Activated naive CD4-positive, alpha-beta T cell treated with anti-CD3 and anti-CD28 coated beads for 36 hours (primary cell): ENCODE measurements at places on chromosomes 13 and 19. TPM values are rescaled to one million over a fixed set of nuclear protein-coding genes. Genes with fewer than 3 reads are reported as not detected.

- DNase-seq, result no peak
Observed at GRCh38 chr19:22332924-22333323, 46.7 kb downstream of the ZNF729 start.

GRCh38 chr13:111527614-111528229, 207.3 kb downstream of the TEX29 start:
- DNase-seq, result no peak

- DNase-seq, result no peak
Observed at GRCh38 chr13:99979453-99980200, 2.0 kb upstream of the ZIC2 start.

GRCh38 chr13:30038884-30039283, 188.5 kb upstream of the UBL3 start:
- DNase-seq, result no peak

- no peak for DNase-seq
Observed at GRCh38 chr13:41327994-41328790, 17.1 kb downstream of the NAA16 start.

GRCh38 chr19:52453324-52454094, at the start of gene ZNF578:
TSS of gene ZNF578 (plus strand) at chr19:52453553. CDS start at chr19:52501846, 48,293 bp downstream.
- DNase-seq, result peak; percentile 87

DNA sequence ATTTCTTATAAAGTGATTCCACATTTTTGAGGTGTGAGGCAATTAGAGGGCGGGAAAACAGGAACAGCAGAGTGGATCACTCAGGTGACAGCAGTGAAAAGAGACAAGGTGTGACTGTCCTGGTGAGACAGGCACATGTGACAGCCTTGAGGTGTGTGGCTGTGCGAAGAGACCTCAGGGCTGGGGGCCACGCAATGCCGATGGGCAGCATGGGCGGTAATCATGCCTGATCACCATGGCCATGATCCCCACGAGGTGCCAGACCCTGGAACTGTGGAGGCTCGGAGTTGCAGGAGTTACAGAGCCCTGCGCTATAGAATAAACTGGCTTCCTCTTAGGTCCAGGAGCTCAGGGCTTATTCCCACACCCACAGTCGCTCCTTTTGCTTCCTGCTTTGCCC, 2.0 kb downstream of the SPACA6 start:
- no peak for DNase-seq

DNA sequence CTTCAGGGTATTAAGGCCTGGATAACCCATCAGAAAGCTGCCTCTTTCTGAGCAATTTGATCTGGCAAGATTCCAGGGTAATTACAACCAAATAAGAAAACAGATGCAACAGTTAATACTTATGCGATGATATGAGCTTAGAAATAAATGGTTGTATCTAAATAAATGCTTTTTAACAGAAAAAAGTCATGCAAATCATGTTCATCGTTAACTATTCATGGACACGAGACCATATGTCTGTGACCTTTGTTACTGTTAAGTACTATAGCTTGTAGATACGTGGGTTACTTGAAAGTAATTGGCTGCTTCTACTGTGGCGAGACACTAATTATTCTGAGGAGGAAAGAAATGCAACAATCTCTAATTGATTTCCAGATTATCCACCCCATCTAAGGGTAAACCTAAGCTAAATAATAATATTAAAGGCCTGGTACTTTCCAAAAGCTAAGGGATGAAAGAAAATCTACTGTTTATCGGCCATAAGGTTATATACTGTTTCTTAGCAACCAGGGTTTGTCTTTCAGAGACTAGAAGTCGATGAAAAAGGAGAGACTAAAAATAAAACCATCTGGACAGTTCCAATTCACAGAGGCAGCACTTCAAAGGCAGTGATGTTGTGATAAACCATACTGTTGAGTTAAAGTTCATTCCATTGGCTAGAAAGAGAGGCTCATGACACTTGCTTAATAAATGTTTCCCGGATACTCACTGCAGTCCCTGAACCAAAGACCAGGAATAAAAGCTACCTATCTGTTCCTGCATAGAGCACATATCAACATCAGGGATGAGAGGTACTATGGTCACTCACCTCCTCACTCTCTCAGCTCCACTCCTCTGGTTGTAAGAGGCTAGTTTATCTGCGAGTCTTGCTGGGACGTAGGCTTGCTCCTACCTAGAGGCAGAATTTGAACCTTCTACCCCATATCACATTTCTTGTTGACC, 1.5 kb downstream of the EPSTI1 start:
- no peak for DNase-seq

DNA sequence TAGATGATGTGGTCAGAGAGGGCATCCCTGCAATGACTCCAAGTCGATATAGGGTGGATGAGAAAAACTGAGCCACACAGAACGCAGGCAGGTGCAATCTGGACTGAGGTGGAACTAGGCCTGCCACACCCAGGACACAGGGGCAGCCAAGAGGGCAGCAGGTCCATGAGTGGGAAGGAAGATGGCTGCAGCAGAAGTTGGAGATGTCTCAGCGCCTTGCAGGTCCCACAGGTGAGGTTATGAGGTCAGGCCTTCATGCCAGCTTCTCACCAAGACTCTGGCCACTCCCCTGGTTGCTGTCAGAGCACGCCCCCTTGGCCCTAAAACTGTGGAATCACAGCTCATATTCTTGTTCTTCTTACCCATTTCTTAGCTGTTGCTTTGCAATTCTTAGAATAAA, 147.7 kb upstream of the VSTM2B start:
- no peak for DNase-seq

DNA sequence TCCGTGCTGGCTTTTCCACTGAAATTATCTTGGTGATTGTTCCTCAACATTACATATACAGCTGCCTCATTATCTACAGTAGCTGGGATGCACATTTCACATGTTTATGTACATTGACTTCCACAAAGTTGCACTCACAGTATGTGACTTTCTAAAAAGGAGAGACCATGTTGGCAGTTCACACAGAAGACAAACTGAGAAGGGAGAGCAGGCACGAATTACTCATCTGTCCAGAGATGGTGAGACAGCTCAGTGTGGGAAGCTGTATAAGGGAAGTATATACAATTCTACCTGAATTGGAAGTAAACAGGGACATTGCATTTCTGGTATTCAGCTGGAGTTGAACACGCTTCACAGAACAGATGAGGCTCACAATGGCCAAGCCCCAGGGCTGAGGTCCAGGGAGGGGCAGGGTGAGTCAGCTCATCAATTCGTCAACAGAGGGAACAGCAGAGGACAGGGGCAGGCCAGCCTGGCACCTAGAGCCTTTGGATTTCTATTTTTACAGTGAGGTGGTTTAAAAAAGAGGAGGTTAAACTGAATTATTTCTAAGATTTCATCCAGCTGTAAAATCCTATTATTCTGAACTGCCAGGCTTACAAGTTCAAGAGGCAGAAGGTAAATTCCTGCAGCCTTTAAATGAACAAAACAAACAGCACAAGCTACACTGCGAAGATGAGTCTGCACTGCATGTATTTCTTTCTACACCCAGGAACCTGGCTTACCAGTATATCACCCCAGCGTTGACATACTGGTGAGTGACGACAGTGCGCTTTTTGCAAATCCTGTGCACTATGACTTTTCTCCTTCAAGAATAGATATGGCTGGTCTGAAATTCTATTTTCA, 9.8 kb downstream of the PARP4 start:
- no peak for DNase-seq

DNA sequence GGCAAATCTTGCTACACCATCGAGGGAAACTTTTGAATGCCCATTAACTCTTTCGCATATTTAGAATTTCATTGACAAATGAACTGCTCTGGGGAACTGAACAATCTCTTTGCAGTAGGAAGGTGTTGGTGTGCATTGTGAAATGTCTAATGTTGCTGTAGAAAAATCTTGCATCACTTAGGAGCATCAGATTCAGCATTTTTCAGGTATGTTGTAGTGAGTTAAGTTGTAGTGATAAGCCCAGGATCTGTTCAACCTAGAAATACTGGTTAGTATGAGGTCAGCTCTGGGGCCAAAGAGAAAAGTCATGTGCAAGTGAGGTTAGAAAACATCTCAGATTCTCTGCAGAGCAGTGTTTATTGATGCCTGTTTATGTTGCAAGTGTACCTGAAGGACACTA, 4.1 kb downstream of the FRY start:
- DNase-seq, result no peak

DNA sequence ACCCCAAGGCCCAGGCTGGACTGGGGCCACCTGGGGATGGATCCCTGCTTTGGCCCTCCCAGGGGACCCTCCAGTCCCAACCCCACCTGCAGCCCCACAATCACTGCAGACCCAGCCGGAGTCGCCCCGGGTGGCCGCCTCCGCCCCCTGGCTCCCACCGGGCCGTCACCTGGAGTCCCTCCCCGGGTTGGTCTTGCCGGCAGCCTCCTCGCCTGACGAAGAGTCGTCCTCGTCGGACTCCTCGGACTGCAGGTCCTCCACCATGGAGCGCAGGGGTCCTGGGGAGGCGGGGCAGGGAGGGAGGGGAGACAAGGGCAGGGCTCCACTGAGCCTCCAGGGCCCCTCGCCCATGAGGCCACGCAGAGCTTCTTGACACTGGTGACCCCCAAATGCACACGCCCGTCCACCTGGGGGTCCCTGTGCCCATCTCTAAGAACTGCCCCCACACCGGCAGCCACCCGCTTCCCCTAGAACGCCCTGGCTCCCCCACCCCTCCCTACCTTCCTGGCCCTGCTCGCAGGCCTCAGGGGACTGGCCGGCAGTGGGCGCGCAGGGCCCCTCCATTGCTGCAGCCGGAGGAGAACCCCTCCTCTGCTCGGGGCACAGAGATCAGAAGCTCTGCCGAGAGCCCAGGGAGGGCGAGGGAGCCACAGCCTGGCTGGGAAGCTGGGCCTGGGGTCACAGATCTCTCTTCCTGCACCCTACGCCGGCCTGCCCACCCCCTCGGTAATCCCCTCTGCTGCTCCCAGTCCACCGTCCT, 63.4 kb downstream of the MLLT1 start:
- DNase-seq, result no peak

- no peak for DNase-seq
Observed at GRCh38 chr19:3803986-3804385, 17.8 kb upstream of the MATK start.

DNA sequence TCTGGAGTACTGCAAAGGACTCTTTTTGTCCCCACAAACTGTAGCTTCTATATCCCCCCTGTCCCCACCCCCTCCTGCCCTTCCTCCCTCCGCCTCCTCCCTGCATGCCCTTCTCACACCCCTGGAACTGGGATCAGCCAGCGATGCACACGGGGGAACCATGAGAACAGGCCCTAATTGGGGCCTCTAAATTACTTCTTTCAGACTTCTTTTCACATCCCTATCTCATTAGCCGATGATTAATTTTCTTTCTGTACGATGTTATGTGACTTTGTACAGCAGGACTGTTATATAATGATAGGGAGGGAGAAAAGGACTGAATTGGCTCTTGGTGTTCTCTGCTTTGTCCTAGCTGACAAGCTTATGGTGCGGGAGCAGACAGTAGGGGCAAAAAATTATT, 347.5 kb downstream of the DNAJC15 start:
- DNase-seq, result no peak

SIGLECL1 gene
- not detected for total RNA-seq

ARHGAP33 gene
- 49.5 TPM for total RNA-seq

GRIN3B gene
- total RNA-seq, result 0.10 TPM

EBI3 gene
- total RNA-seq, result 7.8 TPM

FCAR gene
- not detected for total RNA-seq
